Kidney tubule cell (primary cell): ENCODE measurements at places on chromosomes 1 and 21.
A peak's percentile ranks its signal among the peaks of the same experiment; 100 is the strongest.

- DNase-seq = no peak
Observed at GRCh38 chr1:151718011-151718431, 1.4 kb upstream of the CELF3 start.

GRCh38 chr1:101282314-101283038, 45.7 kb downstream of the S1PR1 start:
- no peak for DNase-seq

- no peak for DNase-seq
Observed at GRCh38 chr1:244221991-244222390, 170.9 kb downstream of the ZBTB18 start.

GRCh38 chr1:76835203-76835602, 32.1 kb upstream of the ST6GALNAC5 start:
- DNase-seq = peak; percentile 58

- DNase-seq = no peak
Observed at GRCh38 chr1:177053648-177054047, 110.9 kb downstream of the ASTN1 start.

GRCh38 chr1:226394462-226394861, 13.4 kb downstream of the PARP1 start:
- no peak for DNase-seq

DNA sequence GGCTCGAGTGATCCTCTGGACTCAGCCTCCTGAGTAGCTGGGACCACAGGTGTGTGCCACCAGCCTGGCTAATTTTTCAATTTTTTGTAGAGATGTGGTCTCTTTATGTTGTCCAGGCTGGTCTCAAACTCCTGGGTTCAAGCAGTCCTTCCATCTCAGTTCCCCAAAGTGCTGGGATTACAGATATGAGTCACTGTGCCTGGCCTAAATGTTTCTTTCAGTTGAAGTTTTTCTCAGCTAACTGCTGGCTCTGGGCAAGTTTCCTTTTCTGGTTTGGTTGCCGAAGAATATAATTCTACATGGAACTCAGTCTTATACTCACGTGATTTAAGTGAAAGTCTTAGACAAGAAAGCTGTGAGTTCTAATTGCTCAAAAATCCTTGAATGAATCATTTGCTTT, 57.0 kb downstream of the SASS6 start:
- no peak for DNase-seq

DNA sequence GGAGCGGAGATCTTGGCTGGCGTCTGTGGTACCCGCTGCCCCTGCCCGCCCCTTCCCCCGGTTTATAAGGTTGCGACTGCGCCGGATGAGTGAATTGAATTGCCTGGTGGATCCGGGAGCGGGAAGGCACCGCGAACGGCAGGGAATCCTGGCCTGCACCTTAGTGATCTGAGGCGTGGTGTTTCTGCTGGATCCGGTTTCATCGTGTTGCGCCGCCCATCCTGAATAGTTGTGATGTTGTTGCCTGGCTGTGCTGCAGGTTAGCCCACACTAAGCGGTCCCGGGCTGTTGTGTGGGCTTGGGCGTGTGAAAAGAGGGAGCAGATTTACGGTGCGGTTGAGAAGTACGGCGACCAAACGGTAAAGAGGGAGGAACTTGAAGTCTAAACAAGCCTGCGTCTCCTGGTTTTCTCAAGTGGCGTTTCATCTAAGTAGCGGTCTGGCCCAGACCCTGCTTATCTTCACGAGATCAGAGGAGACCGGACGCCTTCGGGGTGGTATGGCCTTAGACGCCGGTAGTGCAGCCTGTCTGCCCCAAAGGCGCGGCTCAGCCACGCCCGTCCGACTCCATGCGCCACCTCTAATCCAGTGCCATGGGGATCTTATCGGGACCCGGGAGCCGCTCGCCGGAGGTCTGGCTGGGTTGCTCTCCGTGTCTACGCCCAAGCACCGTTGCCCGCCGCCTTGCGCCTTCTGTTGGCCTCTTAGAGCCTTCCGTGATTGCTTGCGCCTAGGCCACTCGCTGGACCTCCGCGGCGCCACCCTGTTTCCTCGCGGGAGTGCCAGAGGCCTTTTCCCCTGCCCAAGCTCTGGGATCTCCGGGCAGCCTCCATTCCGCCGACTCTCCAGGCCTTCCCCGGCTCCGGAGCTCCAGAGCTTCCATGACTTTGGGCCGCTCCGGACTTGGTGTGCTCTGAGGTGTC, 87.5 kb upstream of the RHOU start:
- DNase-seq = peak; percentile 57

GRCh38 chr1:208043691-208044181, 132.8 kb upstream of the CD34 start:
- no peak for DNase-seq

GRCh38 chr1:219773775-219774174, 154.6 kb downstream of the SLC30A10 start:
- no peak for DNase-seq

GRCh38 chr1:183195142-183195574, 9.1 kb downstream of the LAMC2 start:
- peak; percentile 91 for DNase-seq

DNA sequence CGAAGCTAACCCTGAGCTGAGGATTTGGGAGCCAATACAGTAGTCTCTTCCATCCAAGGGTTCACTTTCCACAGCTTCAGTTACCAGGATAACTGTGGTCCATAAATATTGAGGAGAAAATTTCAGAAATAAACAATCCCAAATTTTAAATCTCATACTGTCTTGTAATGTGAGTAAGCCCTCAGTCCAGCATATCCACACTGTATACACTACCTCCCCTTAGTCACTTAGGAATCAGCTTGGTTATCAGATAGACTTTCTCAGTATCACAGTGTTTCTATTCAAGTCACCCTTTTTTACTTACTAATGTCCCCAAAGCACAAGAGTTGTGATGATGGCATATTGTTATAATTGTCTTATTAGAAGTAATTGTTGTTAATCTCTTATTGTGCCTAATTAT, 102.3 kb upstream of the GNG12 start:
- DNase-seq = no peak

DNA sequence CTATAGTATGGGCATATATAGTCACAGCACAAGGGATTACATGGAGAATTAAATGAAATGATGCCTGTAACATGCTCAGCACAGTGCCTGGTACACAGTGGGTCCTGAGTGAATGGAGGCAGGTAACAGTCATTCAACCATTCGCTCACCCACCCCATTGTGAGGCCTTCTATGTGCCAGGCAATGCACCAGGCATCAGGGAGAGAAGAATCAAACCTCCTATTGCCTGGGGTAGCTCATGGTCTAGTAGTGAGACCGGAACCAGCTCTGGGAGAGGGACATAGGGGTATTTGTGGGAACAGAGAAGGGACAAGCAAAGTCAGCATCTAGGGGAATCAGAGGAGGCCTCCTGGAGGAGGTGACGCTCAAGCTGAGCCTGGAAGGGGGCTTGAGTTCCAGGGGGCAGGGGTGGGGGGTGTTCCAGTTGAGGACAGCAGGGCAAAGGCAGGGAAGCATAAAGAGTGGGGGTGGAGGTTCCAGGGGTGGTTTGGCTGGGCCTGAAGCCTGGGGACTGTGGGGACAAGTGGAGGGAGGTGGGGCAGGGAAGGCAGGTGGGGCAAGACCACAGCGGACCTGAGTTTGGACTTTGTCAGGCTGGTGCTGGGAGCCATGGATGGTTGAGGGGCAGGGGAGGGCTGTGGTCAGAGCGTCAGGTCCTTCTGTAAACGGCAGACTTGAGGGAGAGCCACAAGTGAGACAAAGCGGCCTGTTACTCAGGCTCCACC, 591.6 kb downstream of the PTPRU start:
- no peak for DNase-seq

DNA sequence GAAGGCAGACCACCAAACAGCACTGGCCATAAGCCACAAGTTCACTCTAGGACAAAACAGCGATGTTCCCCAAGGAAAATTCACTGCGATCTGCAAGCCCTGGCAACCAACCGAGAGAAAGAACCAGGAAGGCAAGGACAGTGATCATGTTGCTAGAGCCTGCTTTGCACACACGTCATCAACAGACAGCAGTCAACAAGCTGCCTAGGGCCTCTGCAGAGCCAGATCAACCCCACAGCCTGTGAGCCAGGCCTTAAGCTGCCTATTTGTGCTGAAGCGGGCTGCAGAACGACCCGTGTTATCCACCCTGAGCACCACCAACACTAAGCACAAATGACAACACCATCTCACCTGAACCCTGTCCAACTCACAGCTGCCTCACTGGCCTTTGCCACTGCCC, 6.2 kb upstream of the YRDC start:
- DNase-seq = no peak

DNA sequence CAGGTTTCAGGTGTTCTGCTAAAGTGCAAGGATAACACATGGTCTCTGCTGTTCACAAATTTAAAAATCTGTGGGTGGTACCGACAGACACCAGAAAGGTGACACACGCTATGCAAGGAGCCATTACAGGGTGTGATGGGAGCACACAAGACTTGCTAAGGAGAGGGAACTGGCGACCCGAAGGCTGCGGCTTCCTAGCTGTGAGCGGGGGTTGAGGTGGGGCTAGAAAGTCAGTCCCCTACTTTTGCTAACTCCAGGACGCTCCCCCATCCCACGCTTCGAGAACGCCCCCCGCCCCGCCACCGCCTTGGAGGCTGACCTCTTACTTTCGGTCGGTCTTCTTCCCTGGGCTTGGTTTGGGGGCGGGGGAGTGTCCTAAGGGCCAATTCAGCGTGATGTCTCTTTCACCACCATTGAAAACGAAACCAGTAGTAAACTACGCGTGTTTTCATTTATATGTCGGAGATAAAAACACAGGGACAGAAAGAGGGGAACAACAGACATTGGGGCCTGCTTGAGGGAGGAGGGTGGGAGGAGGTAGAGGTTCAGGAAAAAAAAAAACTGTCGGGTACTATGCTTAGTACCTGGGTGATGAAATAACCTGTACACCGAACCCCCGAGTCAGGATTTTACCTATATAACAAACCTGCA, 1.1 kb downstream of the CKS1B start:
- peak; percentile 65 for DNase-seq

GRCh38 chr1:239308701-239309333, 77.6 kb upstream of the CHRM3 start:
- peak; percentile 28 for DNase-seq

- DNase-seq = no peak
Observed at GRCh38 chr1:159906960-159907359, 7.0 kb upstream of the CFAP45 start.

DNA sequence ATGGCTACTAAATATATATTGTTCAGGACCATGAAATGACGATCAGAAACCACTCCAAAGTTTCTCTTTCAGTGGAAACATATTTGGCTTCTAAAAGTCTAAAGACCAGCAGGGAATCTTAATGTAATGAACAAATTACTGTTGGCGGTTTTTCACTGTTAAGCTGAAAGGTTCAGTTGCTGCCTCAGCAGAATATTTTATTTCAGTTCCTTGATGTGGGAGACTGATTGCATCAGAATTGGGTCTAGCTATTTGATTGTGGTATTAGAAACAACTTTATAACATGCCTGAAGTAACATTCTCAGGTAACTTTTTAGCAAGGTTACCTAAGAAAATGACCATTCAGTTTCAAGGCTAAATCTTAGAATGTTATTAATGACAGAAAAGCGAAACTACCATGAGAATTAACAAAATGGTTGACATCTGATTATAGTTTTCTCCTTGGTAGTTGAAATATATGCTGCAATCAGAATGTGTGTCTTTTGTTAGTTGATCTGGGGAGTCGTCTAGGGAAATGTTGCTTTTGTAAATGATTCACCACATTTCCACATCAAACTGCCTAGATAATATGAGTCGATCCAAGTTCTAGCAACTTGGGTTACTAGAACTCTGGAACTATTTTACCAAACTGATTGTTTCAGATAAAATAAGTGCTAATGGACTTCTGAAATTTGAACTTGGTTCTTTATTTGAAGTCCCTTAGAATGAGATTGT, 200.4 kb downstream of the HMCN1 start:
- peak; percentile 52 for DNase-seq

GRCh38 chr1:207983044-207983635, 72.2 kb upstream of the CD34 start:
- DNase-seq = no peak

DNA sequence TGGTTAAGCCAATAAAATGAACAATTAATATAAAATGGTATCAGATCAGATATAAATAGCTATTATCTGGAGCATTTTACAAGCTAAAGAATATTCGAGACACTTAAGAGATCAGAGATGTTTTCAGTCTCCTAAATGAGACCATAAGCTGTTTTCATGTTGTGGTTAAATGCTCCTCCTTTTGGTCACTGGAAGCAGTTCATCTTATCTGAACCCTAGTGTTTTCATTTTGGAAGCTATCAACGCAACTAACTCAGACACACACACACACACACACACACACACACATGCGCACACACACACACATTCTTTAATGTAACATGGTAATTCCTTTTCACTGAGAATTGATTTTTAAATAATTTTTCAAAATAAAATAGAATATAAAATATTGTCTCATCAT, 10.0 kb upstream of the LRRC8C start:
- no peak for DNase-seq

DNA sequence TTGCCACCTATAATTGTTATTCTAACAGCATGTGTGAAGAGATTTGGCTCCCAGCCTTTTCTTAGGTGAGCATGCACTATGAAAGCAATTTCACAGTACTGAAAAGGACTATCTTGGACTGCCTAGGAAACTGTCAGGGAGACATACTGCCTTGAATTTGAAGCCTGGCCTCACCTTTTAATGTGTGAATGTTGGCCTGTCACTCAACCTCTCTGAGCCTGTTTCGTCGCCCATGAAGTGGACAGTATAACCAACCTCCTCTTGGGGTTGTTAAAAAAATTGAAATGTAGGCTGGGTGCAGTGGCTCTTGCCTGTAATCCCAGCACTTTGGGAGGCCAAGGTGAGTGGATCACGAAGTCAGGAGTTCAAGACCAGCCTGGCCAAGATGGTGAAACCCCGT, 20.4 kb upstream of the POU2F1 start:
- DNase-seq = no peak

- DNase-seq = peak; percentile 64
Observed at GRCh38 chr1:51316113-51316845, 14.1 kb downstream of the TTC39A start.

DNA sequence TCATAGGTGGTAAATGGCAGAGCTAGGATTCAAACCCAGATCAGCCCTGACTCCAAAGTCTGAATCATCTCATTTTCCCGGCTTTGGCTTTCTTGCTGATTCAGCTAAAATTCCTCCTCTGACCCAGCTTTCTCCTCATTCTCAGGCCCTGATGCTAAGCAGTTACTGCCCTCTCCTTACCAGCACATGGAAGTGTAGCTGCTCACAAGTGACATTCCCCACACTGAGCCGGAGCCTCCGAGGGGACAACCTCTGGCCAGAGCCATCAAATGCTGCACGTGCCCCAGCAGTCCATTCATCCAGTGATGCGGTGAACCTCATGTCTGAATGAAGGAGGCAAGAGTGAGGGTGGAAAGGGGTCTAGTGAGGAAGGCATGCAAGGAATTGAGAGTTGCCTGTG, 11.1 kb downstream of the ITGA10 start:
- no peak for DNase-seq

GRCh38 chr1:183070923-183071618, 47.9 kb downstream of the LAMC1 start:
- peak; percentile 81 for DNase-seq

- DNase-seq = no peak
Observed at GRCh38 chr1:178232949-178233348, 139.0 kb downstream of the RASAL2 start.

GRCh38 chr1:94284476-94284875, 47.1 kb upstream of the ARHGAP29 start:
- DNase-seq = no peak

- DNase-seq = no peak
Observed at GRCh38 chr1:48760857-48761256, 15.8 kb downstream of the BEND5 start.

- DNase-seq = no peak
Observed at GRCh38 chr1:13911697-13912619, 212.0 kb downstream of the PRDM2 start.

GRCh38 chr1:31799895-31800673, 15.7 kb downstream of the SPOCD1 start:
- no peak for DNase-seq

- no peak for DNase-seq
Observed at GRCh38 chr1:39499668-39500067, 8.2 kb downstream of the BMP8A start.
